ENCODE measurements at places on chromosomes 11 and 22.

- DNase-seq = no peak
These were observed 142.4 kb downstream of the DSCAML1 start for GRCh38 chr11:117654281-117655255.

GRCh38 chr11:61985869-61986268 lies 18.4 kb upstream of the FTH1 start:
- no peak for DNase-seq

DNA sequence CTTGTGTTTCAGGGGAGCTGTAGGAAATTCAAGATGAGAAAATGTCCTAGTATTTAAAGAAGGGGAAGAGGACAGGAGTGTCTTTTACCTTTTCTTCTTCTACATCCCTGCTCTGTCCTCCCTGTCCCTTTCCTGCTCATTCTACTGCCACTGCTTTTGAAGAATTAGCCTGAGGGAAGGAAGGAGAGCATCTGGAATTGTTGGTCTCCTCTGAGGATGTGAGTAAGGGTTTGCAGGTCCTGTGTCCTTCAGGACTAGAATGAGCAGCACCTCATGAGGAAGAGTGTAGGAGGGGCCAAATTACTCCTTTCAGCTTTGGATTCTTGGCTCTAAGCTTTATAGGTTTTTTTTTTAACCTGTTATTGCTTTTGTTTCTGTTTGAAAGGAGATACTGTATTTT lies 24.2 kb downstream of the SNU13 start:
- DNase-seq = no peak

GRCh38 chr11:27514558-27514957 lies 8.0 kb upstream of the LIN7C start:
- DNase-seq = no peak

- no peak for DNase-seq
These were observed 329.5 kb downstream of the SOX6 start for GRCh38 chr11:16026849-16027248.

DNA sequence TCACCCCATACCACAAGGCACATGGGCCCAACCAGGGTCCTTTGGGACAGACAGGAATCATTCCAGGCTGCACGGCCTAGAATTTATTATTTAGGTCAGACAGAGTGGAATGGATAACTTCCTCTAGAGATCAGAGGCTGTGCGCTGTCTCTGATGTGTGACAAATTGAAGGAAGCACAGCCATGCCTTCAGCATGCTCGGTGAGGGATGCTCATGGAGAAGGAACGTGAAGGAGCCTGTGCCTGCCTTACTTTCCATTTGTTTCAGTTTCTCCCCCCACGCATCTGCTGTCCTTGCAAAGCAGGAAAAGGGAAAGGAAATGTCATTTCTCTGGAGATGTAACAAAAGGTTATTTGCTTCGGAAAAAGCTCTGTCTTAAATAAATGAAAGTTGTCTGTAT lies 644.1 kb downstream of the OPCML start:
- DNase-seq = no peak

DNA sequence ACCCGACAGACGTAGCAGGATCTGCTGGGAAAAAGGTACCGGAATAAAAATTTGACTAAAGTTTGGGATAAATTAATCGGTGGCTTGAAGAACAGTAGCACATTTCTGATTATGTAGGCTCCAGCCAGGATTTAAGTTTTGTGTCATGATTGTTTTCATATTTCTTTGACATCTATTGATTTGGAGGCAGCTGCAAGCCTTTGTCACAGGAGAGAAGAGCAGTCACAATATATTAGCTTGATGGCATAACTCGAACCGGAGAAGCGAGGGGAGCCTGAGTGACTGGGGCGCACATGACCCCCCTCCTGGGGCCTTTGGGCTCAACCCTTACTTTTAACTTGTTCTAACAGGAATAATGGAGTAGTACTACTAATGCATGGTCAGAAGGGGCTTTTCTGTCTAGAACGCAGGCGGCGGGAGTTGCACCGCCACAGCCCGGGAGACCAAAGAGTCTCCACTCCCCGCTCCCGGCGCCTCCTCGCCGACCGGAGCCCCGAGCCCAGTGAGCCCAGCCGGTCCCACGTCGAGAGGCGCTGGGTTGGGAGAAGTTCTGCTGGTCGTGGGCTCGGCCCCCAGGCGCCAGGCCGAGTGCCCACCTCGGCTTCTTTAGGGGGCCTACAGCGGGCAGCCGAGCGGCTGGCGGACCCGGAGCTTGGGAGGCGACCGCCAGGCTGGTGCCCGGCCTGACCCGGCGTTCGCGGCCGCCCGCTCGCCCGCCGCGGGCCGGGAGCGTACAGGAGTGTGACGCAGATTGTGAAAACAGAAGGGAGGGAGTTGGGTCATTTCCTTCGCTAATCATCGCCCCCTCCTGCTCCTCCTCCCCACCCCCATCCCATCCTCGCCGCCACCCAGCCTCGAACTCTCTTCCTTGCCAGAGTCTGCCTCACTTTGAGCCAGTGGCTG lies 15.7 kb upstream of the PAX6 start:
- DNase-seq = no peak

GRCh38 chr22:47388331-47388730 lies 625.9 kb downstream of the TBC1D22A start:
- no peak for DNase-seq

GRCh38 chr22:19097518-19097917 lies 24.7 kb downstream of the DGCR2 start:
- no peak for DNase-seq

GRCh38 chr11:96055706-96056387 lies 131.9 kb upstream of the MTMR2 start:
- no peak for DNase-seq

DNA sequence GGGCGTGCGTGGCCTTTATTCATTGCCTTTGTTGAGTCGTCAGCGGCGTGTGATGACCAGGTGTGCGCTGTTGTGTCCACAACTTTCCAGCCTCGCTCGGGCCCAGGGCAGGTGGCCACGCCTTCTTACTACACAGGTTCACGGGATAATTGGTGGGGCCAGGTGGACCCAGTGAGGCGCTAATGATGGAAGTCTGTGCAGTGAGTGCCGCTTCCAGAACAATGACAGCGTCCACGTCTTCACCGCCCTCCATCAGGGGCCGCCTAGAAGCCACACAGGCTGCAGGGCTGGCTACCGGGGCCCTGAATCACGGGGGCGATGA lies 1197.3 kb downstream of the BRD1 start:
- DNase-seq = no peak

Measured in GM12892 (cell line).